Activated CD4-positive, CD25-positive, alpha-beta regulatory T cell (primary cell): ENCODE measurements at places on chromosomes 1 and 21.

- no peak for DNase-seq
Measured at GRCh38 chr1:204990059-204990664, 52.9 kb upstream of the CNTN2 start.

- no peak for DNase-seq
Measured at GRCh38 chr1:153790966-153791647, 15.9 kb downstream of the SLC27A3 start.

DNA sequence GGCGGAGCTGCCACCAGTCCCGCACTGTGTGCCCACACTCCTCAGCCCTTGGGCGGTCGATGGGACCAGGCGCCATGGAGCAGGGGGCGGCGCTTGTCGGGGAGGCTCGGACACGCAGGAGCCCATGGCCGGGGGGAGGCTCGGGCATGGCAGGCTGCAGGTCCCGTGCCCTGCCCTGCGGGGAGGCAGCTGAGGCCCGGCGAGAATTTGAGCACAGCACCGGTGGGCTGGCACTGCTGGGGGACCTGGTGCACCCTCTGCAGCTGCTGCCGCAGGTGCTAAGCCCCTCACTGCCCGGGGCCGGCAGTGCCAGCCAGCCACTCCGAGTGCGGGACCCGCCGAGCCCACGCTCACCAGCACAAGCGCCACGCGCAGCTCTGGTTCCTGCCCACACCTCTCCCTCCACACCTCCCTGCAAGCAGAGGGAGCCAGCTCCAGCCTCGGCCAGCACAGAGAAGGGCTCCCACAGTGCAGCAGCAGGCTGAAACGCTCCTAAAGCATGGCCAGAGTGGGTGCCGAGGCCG lies 267.7 kb downstream of the RYR2 start:
- no peak for DNase-seq

DNA sequence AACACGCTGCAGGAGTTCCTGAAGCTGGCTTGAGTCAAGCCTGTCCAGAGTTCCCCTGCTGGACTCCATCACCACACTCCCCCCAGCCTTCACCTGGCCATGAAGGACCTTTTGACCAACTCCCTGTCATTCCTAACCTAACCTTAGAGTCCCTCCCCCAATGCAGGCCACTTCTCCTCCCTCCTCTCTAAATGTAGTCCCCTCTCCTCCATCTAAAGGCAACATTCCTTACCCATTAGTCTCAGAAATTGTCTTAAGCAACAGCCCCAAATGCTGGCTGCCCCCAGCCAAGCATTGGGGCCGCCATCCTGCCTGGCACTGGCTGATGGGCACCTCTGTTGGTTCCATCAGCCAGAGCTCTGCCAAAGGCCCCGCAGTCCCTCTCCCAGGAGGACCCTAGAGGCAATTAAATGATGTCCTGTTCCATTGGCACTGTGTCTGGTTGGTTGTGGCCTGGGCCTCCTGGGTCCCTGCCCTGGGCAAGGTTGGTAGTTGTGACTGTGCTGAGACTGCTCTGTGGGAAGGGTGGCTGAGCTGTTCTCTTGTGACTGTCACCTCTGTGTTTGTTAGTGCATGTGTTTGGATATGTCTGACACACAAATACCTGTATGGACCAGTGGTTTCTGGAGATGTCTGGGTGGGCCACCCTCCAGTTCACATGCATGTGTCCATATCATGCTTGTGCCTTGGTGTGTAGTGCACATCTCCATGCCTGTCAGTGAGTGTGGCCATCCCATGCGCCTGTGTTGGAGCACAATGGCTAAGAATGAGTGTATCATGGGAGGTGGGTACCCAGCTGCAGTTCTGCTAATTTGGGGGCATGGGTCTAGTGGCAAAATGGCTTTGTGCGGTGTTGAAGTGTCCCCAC lies 1.4 kb downstream of the SH3BGRL3 start:
- no peak for DNase-seq

- DNase-seq = no peak
Measured at GRCh38 chr1:103108376-103109150, at the start of gene COL11A1. TSS of gene COL11A1 (minus strand) at chr1:103108522. CDS start at chr1:103108178, 344 bp downstream.

DNA sequence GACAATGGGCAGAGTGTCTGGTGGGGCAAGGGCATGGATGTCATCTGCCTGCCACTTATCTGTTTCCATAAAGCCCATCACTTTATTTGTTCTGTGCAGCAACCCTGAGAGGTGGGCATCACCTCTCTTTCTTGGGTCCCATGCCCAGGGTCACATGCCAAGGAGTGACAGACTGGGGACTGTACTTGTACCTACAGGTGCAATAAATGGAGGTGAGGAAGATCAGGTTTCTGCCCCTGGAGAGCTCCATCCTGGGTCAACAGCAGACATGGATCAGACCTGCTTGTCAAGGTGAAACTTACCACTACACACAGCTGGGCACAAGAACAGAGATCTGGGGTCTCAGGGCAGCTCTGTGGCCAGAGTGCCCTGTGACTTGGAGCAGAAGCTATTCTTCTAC lies 18.4 kb upstream of the PRDM16 start:
- DNase-seq = no peak

GRCh38 chr1:232221802-232222499 lies 408.0 kb downstream of the SIPA1L2 start:
- DNase-seq = no peak

DNA sequence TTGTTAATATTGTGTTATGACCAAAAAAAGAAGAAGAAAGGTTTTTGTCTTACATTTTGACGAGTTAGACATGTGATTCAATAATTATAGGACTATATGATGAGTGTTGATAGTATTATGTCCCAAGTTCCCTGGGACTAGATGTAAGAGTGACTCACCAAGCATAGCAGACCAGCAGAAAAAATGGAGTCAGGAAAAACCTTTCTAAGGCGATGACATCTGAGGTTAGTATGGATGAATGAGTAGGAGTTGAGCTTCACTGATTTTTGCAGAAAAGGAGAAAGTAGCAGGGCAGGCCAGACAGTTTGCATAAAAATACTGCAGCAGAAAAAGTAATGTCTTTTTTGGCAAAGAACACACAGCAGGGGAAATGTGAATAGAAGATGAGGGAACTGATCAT lies 1041.3 kb upstream of the ADGRL4 start:
- DNase-seq = no peak

DNA sequence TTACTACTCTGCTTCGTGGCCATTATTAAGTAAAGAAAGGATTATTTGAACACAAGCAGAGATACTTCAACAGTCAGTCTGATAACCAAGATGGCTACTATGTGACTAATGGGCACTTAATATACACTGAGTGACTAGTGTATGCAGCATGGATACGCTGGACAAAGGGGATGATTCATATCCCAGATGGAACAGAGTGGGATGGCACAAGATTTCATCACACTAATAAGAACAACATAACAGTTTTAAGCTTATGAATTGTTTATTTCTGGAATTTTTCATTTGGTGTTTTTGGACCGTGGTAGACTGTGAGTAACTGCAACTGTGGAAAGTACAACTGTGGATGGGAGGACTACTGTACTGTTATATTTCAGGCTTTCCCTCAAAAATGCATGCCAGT lies 9.4 kb downstream of the ZCCHC17 start:
- DNase-seq = no peak

DNA sequence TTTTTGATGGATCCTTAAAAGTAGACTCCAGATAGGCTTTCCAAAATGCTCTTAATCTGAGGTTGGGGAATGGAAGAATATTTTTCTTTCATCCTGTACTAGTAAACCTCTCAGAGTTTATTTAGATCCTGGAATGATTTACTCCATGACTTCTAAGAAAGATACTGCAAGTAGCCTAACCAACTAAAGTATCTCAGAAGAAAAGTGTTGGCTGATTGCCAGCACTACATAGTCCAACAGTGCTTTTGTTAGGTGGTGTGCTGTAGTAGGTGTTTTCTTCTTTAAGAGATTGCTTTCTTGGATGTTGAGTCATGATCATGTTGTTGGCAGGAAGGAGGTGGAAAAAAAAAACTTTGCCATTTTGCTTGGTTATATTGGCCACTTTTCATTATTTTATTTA lies 119.8 kb downstream of the OSBPL9 start:
- no peak for DNase-seq

DNA sequence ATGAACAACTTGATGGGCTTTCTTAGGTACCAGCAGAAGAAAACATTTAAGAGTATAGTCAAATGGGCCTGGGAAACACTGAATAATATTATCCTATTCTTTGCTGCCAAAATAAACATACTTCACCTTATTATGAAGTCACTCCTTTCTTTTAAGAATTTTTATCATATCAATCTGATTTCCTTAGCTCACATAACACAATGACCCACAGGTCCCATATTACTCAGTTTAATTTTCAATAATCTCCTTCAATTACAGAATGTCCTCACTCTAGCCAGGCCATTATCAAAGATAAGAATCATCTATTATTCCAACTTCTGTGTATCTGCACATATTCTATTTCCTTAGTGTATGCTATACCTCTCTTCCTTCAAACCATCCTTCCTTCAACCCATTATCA lies 63.0 kb downstream of the PIGK start:
- no peak for DNase-seq

DNA sequence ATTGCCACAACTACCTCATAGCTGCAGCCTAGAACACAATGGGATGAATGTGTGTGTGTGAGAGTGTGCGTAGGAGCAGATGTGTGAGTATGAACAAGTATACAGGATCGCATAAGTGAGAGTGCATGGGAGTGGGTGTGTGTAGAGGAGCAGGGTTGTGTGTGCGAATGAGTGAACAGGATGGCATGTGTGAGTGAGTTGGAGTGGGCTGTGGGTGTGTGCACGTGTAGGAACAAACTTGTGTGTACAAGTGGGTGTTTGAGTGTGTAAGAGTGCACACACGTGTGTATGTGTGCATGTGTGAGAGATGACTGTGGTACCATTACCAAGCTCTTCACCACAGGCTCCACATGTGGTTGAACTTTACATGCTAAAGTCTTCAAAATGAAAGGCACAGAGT lies 175.4 kb upstream of the EDN2 start:
- no peak for DNase-seq

GRCh38 chr21:16570856-16571255 lies 841.1 kb downstream of the USP25 start:
- DNase-seq = no peak

DNA sequence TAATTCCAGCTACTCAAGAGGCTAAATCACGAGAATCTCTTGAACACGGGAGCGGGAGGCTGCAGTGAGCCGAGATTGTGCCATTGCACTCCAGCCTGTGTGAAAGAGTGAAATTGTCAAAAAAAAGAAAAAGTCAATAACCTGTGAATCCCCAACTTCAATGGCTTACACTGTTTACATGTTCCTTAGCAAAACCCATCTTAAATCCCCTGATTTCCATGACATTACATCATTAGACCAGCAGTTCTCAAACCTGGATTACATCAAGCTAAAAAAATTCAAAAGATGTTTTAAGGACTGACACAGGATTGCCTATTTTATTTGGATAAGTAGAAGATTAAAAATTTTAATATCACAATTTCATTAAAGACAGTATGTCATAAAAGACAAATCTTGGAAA lies 12.4 kb downstream of the GPBP1L1 start:
- DNase-seq = no peak

GRCh38 chr1:40797668-40798010 lies 14.1 kb downstream of the KCNQ4 start:
- no peak for DNase-seq

DNA sequence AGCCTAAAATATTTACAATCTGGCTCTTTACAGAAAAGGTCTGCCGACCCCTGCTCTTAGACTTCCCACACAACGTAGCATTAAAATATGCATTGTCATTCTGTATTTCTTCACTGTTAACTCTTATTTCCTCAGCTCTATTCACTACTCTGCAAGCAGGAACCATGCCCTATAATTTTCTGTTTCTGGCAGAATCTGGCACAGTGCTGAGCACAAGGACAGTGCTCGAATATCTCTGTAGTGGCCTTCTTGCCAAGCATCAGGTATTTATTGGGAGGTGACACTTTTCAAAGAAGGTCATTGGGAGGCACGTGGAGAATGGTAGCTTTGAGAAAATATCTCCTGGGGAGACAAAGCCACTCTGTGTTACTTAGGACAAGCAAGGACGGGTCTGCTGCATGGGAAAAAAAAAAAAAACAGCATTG lies 77.9 kb downstream of the PSMG1 start:
- DNase-seq = no peak

DNA sequence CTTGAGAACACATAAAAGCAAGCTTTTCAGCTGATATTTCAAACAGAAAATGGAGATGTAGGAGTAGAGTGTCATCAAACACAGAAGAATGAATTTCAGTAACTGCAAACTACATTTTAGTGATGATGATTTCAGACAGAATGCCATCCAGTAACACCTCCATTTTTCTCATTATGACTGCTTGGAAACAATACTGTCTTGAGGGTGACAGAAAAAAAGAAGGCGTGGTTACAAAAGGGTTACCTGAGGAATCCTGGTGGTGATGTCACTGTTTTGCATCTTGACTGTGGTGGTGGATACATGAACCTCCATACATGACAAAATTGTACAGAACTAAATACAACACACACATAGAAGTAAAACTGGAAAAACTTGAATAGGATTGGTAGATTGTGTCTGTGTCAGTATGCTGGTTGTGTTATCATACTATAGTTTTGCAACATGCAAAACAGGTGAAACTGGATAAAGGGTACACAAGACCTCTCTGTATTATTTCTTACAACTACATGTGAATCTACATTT lies 375.9 kb downstream of the PTBP2 start:
- no peak for DNase-seq

GRCh38 chr1:165452336-165453130 lies 7.6 kb upstream of the RXRG start:
- no peak for DNase-seq

DNA sequence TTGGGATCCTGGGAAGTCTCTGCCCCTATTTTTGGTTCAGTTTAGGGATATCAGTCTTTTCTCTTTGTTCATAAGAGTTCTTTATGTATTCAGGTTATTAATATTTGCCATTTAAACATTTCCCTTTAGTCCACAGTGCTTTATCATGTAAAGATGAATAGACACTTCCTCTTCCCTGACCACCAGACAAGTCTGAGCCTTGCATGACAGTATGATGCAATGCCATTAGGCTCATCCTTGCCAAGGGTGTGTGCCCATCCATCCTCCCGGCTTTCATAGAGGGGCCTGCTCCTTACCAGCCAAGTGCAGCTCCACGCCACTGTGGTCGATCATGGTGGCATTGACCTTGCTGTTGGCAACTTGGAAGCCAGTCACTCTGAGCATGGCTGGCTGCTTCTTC lies 52.1 kb downstream of the ZSCAN20 start:
- no peak for DNase-seq

DNA sequence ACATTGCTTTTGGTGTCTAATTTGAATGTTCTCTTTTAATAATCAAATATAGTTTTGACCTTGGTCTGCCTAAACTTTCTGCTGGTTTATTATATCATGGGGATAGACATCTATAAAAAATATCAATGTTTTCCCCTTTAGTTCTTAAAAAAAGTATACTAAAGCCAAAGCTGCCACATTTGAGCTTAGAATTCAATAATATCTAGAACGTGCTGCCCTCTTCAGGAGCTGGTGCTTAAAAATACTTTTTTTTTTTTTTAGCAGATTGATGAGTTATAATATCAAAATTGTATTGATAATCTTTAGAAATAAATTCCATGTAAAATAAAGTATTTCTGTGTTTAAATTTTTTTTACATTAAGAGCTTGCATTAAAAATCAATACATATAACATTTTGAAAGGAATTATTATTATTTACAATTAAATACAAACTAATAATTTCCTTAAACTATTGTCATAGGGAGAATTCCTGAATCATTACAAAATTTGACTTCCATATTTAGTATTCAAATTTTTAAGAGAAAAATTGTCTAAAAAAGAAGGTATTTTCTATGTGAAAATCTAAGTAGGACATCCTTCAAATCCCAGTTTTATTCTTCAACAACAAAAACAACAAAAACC lies 40.1 kb upstream of the ADGRL2 start:
- no peak for DNase-seq

- DNase-seq = no peak
Measured at GRCh38 chr1:212688341-212689047, 11.1 kb downstream of the BATF3 start.
